ENCODE measurements at places on chromosomes 6 and 20. TPM values are rescaled to one million over a fixed set of nuclear protein-coding genes. Genes with fewer than 3 reads are reported as not detected.

Gene ID4
- 122 TPM for total RNA-seq

Gene FOXQ1
- total RNA-seq = 1.7 TPM

Gene HACE1
- total RNA-seq = 33.2 TPM

GRCh38 chr6:90643381-90643780 is 56.5 kb upstream of the MAP3K7 start:
- no peak for DNase-seq

DNA sequence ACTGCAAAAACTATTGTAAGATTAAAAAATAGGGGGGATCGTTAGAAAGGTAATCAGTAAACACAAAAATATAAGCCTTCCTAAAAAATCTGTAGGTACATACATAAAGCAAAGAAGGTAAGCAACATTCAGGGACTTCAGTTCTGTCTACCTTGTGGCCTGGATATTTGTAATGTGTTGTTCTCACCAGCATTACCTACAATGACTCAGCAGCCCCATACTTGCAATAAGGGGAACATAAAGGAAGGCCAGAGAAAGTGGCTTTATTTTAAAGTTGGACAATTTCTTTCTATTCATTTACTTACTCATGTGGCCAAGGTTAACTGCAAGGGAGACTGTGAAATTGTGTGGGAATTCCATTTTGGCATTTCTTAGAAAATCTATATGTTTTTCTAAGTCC is 277.2 kb upstream of the PREP start:
- DNase-seq = no peak

DNA sequence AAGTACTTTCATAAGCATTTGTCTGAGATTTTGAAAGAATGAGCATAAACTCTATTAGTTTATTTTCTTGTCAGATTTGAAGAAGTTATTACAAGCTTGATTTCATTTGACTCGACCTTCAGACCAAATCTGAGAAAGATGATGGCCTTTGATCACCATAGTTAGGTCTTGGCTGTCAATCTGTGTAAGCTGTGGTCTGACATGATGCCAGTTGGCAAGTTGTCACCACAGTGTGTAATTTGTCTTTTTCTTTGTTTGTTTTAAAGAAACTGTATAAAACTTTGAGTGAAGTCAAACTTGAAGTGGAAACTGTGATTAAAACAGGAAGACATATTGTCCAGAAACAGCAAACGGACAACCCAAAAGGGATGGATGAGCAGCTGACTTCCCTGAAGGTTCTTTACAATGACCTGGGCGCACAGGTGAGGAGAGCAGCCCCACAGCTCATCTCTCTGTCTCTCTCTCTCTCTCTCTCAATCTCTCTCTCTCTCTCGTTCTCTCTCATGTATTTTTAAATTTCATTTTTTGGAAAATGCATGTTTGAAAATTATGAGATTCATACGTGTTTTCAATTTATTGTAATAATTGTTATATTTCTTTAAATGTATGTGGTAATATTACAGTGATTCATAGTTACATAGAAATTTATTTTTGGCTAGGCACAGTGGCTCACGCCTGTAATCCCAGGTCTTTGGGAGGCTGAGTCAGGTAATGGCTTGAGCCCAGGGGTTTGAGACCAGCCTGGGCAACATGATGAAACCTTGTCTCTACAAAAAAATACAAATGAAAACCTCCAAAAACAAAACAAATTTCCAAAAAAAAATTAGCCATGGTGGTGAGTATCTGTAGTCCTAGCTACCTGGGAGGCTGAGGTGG is 208.1 kb downstream of the UTRN start:
- DNase-seq = no peak

Gene TUBB2A
- 17.7 TPM for total RNA-seq

- DNase-seq = no peak
These were observed 8.4 kb upstream of the TJAP1 start for GRCh38 chr6:43468748-43469681.

DNA sequence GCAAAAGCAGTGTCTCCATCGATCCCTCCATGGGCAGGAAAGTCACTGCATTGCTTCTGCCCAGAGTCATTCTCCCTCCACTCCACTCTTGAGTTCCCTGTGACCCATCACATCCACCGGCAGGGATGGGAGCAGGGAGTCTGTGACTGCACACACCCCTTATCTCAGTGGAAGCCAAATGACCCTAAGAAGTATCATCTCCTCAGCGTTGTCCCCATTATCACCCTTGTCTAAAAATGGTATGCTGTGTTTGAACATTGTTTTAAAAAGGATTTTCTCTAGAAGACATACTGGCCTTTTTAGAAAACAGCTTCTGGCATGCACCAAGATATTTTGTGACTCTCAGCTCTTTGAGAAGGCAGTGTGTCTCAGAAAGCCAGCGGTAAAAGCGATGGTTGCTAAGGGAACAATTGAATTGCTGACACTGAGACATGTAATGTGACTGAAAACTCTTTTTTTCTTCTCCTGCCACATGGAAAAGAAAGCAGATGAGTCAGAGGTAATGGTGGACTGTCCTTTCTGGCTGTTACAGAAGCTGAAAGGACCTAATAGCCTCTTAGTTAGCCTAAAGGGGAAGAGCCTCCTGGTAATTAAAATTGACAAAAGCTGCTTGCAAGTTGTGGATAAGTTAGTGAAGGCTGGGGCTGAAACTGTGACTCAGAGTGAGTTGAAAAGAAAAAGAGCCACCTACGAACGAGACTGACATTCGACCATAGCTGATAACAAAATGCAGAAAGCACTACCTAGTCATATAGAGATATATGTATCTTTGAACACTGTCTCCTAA is 120.5 kb downstream of the MAP3K7 start:
- DNase-seq = no peak

Gene BPIFA1
- not detected for total RNA-seq

Gene MEP1A
- total RNA-seq = 0.93 TPM

- DNase-seq = no peak
These were observed 2.1 kb downstream of the ZC3H12D start for GRCh38 chr6:149482545-149483333.

Gene GCNT2
- total RNA-seq = 17.0 TPM

- no peak for DNase-seq
These were observed 12.9 kb downstream of the PHACTR1 start for GRCh38 chr6:12729467-12729866.

GRCh38 chr6:139380168-139380567 is 5.7 kb upstream of the CITED2 start:
- DNase-seq = no peak

- no peak for DNase-seq
These were observed 126.5 kb downstream of the REV3L start for GRCh38 chr6:111356551-111356950.

- DNase-seq = no peak
These were observed 22.2 kb downstream of the ADGRF1 start for GRCh38 chr6:47019941-47020340.

Gene THEMIS
- 0.62 TPM for total RNA-seq

- DNase-seq = no peak
These were observed 137.3 kb upstream of the SNX9 start for GRCh38 chr6:157685596-157686280.

Data from testis (tissue), 5 donors.